ENCODE measurements at places on chromosomes 1 and 21.

DNA sequence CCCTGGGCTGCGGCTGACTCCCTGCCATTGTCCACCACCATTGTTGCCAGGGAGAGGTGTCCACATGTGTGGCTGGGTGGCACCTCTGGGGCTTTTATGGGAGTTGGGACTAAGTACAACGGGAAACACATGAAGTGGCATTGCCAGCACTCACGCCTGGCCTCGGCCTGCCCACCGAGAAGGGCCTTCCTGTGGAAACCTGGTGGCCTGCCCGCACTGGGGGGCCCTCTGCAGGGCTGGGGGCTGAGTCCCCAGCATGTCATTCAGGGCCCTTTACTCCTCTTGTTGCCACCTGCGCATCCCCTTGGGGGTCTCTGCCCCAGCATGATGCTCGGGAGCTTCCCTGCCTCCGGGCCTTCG is 35.5 kb upstream of the RUNX3 start:
- no peak for DNase-seq

DNA sequence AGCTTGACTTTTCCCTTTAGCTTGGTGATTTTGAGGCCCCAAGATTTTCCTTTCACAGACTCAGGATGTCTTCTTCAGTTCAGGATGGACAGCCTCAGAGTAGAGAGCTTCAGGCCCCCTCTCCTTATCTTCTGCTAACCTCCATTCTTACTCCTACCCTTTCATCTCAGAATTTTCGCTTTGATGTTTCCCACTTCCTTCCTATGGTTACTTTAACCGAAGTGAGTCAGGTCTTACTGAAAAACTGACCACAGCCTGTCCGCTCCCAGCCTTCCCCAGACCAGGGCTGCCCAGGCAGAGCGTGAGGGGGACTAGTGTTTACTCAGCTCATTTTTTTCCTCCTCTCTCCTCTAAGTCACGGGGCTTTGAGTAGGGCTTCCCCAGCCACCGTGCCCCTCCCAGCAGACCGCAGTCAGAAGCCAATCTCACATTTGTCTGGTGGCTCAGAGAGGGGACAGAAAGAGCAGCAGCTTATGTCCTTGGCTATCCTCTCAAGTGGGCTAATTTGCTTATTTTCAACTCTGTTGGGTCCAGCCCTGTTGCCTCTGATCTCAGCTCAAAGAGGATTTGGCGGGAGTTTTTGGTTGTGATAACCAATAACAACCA is 4.2 kb upstream of the IL19 start:
- DNase-seq, result peak; percentile 64

DNA sequence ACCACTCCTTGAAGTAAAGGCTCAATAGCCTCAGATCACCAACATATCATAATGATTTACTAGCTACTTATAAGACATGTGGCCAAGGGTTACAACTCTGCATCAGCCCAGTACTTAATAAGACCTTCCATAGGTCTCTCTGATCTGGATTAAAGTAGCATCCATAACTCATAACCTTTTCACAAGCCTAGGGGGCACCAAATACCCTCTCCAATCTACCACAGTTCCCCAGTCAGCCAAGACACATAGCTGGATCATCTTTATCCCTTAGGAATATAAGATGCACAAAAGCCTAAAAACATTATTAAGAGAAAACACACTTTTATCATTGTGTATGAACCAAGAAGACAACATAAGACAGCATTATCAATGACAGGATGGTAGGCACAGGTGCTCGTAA is 22.1 kb downstream of the SSX2IP start:
- no peak for DNase-seq

DNA sequence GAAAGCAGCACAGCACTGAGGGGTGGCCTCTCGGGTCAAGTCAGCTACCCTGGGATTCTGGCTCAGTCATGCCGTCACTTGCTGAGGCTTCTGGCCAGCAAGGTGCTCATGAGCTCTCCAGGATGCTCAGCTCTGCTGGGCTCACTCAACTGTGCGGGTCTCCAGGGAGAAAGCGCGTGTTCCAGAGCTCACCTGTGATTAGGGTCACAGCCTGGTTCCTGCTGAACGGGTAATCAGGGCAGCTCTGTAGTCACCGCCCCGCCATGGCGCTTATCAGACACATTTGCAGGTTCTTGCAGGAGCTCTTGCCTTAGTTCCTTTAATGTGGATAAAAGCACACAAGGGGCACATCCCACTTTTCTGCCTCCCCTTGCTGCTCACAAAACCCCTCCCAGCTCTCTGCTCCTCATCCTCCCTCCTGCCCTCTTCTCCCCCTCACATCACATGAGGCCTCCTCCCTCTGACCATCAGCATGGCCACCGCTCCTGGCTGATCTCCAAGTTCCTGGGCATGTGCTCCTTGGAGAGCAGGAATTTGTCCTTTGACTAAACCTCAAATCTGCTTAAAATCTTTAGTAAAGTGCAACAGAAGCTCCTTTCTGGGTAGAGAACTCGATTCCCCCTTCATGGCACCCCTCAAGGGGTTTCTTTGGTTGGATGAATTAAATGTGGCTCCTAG is 2.0 kb downstream of the PCP4 start:
- DNase-seq, result no peak

- peak; percentile 40 for DNase-seq
Observed at GRCh38 chr1:8858888-8859706, 19.4 kb downstream of the ENO1 start.

- DNase-seq, result no peak
Observed at GRCh38 chr1:204115116-204115515, 36.7 kb downstream of the ETNK2 start.

GRCh38 chr1:222757646-222758268 is 20.8 kb downstream of the FAM177B start:
- DNase-seq, result no peak

GRCh38 chr21:45740088-45740440 is 96.5 kb downstream of the PCBP3 start:
- no peak for DNase-seq

DNA sequence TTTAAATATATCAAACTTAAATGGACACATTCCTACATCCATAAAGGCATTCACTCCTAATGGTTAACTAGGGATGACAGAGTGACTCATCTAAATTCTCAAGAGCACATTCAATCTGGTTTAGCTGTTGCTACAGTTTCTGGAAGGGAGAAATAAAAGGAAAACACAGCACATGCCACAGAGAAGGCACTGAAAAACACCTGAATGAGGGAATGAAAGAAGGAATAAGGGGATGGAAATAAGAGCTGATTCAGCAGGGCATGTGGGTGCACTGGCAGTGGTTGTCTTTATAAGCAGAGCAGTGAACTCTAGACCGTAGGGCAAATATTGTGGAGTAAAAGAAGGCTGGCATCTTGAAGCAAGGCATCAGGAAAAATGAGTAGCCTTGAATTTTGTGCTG is 79.3 kb downstream of the LHX4 start:
- DNase-seq, result no peak

GRCh38 chr1:111747947-111748346 is 7.8 kb upstream of the DDX20 start:
- DNase-seq, result no peak

DNA sequence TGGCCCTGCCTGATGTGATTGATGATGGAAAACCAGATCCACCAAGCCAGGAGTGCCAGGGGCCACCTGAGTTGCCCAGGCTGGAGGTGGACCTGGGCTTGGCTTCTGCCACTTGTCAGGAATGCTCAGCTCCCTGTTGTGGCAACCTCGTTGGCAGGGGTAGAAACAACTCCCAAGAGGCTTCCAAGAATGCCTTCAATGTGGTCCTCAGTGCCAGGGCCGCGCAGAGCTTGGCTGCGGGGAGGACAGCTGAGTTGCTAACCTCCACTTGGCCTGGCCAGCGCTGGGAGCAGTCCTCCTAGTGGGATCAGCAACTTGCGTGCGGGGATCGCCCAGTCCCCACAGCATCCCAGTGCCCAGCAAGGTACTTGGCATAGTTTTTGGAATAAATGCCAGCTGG is 9.0 kb downstream of the MYOM3 start:
- no peak for DNase-seq
